Suprapubic skin (tissue), 4 donors: ENCODE measurements at places on chromosomes 3 and 15.
A peak's percentile ranks its signal among the peaks of the same experiment; 100 is the strongest.

DNA sequence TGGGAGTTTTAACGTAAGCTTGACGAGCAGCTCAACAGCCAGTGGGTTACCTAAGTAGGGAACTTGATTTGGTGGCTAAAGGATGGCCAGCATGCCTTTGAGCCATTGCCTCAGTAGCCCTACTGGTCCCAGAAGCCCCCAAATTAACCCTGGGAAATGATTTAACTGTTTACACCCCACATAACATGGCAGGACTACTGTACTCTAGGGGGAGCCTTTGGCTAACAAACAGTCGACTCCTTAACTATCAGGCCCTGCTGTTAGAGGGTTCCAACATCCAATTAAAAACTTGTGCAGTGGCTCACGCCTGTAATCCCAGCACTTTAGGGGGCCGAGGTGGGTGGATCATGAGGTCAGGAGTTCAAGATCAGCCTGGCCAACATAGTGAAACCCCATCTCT lies 9.4 kb upstream of the SMCO1 start:
- H3K4me3 ChIP-seq = no peak overlapping the region
- peaks cover 14% of the 10 kb centered on the region for H3K4me1 ChIP-seq
- H3K27me3 ChIP-seq = no peaks in the 10 kb centered on the region
- no peak overlapping the region for H3K27ac ChIP-seq
- no peak for DNase-seq
- no peaks in the 10 kb centered on the region for H3K36me3 ChIP-seq

GRCh38 chr3:13404626-13405452 lies 15.3 kb downstream of the NUP210 start:
- no peak overlapping the region for H3K27ac ChIP-seq
- no peak overlapping the region for H3K4me3 ChIP-seq
- H3K4me1 ChIP-seq = no peaks in the 10 kb centered on the region
- H3K27me3 ChIP-seq = no peaks in the 10 kb centered on the region

DNA sequence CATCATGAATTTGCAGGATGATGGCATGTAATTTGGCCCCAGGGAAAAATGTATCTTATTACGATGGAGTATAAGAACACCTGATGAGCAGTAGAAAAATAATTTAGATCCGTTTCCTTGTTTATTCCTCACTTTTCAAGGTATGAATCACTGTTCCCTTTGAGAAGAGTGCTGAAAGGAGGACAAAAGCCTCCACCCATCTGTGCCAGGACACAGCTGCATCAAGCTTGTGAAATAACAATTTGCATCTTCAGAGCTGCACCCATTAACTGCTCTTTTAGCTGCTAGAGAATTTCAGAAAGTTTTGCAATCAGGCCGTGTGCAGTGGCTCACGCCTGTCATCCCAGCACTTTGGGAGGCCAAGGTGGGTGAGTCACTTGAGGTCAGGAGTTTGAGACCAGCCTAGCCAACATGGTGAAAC lies 9.6 kb downstream of the CLDND1 start:
- no peak for DNase-seq
- peak overlapping the region; percentile 11 for H3K27ac ChIP-seq
- peaks cover 17% of the 10 kb centered on the region for H3K36me3 ChIP-seq
- H3K4me3 ChIP-seq = no peak overlapping the region

DNA sequence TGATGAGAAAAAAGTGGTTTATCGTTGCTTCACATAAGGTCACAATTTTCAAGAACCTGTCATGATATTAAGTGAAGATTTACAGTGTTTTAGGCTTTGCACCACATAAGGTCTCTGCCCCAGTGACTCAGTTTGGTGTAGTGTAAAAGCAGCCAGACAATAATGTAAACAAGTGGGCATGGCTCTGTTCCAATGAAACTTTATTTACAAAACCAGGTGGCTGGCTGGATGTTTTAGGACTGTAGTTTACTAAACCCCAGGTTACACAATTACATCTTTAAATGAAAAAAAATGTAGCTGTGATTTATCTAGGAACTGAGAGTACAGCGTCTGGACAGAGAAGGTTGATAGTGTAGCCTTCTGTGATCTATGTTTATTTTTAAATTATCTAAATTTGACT lies 9.7 kb upstream of the FBXL22 start:
- no peak overlapping the region for H3K27ac ChIP-seq
- H3K27me3 ChIP-seq = no peaks in the 10 kb centered on the region
- no peak overlapping the region for H3K4me3 ChIP-seq
- H3K36me3 ChIP-seq = peaks cover 84% of the 10 kb centered on the region

- peaks cover 30% of the 10 kb centered on the region for H3K36me3 ChIP-seq
- no peaks in the 10 kb centered on the region for H3K4me1 ChIP-seq
- H3K4me3 ChIP-seq = no peak overlapping the region
- no peak overlapping the region for H3K27ac ChIP-seq
- no peak for DNase-seq
These were observed 63.6 kb downstream of the ANO10 start for GRCh38 chr3:43558171-43558570.

DNA sequence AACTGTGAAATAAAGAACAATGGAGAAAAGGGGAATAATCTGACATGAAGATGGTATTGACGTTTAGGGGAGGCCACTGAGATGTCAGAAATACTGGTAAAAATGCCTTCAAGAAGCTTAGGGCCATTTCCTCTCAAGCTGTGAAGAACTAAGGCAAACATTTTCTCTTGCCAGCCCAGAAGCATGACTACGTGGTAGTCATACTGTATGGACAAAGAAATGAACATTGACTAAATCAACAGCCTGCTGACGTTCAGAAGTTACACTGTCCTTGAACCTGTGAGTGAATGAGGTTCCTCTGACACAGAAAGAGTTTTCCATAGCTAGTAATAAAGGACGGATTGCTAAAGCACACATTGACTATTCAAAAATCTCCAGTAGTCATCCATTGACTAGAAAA lies 121.0 kb downstream of the P3H2 start:
- no peaks in the 10 kb centered on the region for H3K36me3 ChIP-seq
- no peak for DNase-seq
- no peak overlapping the region for H3K27ac ChIP-seq
- H3K4me1 ChIP-seq = no peaks in the 10 kb centered on the region
- no peak overlapping the region for H3K4me3 ChIP-seq

- no peak overlapping the region for H3K4me3 ChIP-seq
- peaks cover 8% of the 10 kb centered on the region for H3K4me1 ChIP-seq
- no peaks in the 10 kb centered on the region for H3K36me3 ChIP-seq
- H3K27ac ChIP-seq = no peak overlapping the region
- no peak for DNase-seq
These were observed 223.5 kb downstream of the DTWD1 start for GRCh38 chr15:49844390-49844789.

- H3K4me1 ChIP-seq = no peaks in the 10 kb centered on the region
- H3K27ac ChIP-seq = no peak overlapping the region
- H3K27me3 ChIP-seq = no peaks in the 10 kb centered on the region
- no peaks in the 10 kb centered on the region for H3K36me3 ChIP-seq
- no peak overlapping the region for H3K4me3 ChIP-seq
These were observed 583.8 kb upstream of the ZNF717 start for GRCh38 chr3:76369170-76369569.

GRCh38 chr15:72272213-72272996 lies at the start of gene PARP6:
TSS of gene PARP6 (minus strand) at chr15:72272554. CDS start at chr15:72267477, 5,077 bp downstream.
- peaks cover 32% of the 10 kb centered on the region for H3K4me1 ChIP-seq
- H3K27ac ChIP-seq = peak within 1 kb of the TSS; percentile 91
- H3K4me3 ChIP-seq = peak within 1 kb of the TSS; percentile 93

- H3K4me1 ChIP-seq = no peaks in the 10 kb centered on the region
- H3K27ac ChIP-seq = no peak overlapping the region
- no peaks in the 10 kb centered on the region for H3K36me3 ChIP-seq
- no peaks in the 10 kb centered on the region for H3K27me3 ChIP-seq
- no peak for DNase-seq
- no peak overlapping the region for H3K4me3 ChIP-seq
These were observed 43.9 kb upstream of the CA12 start for GRCh38 chr15:63425426-63425985.

- H3K4me1 ChIP-seq = no peaks in the 10 kb centered on the region
- no peak overlapping the region for H3K4me3 ChIP-seq
- no peaks in the 10 kb centered on the region for H3K27me3 ChIP-seq
- no peak overlapping the region for H3K27ac ChIP-seq
These were observed 605.0 kb upstream of the CBLB start for GRCh38 chr3:106473576-106474475.

DNA sequence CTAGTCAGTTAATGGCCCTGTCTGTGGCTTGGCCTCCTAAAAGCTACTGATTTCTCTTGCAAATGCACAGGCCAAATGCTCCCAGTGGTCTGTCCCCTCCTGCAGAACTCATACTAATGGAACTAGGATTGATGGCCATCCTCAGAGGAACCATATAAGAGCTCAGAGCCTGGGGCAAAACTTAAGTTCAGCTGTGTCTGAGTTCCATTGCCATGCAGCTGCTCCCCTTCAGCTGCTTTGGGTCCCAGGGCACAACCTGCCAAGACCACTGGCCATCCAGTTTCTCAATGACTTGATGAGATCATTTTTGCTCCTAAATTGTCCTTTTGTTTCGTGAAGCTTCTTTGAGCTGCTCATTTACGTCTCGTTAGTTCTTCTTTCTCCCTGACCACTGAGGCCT lies 529.5 kb upstream of the TBL1XR1 start:
- no peaks in the 10 kb centered on the region for H3K27me3 ChIP-seq
- peaks cover 33% of the 10 kb centered on the region for H3K4me1 ChIP-seq
- H3K27ac ChIP-seq = no peak overlapping the region
- no peaks in the 10 kb centered on the region for H3K36me3 ChIP-seq

- DNase-seq = no peak
- no peaks in the 10 kb centered on the region for H3K27me3 ChIP-seq
- no peak overlapping the region for H3K27ac ChIP-seq
- H3K4me1 ChIP-seq = no peaks in the 10 kb centered on the region
These were observed 43.8 kb downstream of the SPATA16 start for GRCh38 chr3:173096994-173097785.

GRCh38 chr15:63559753-63560152 lies 37.4 kb upstream of the FBXL22 start:
- H3K4me1 ChIP-seq = no peaks in the 10 kb centered on the region
- H3K27me3 ChIP-seq = no peaks in the 10 kb centered on the region
- H3K36me3 ChIP-seq = peaks cover 55% of the 10 kb centered on the region
- H3K27ac ChIP-seq = no peak overlapping the region

- H3K27ac ChIP-seq = no peak overlapping the region
- peaks cover 27% of the 10 kb centered on the region for H3K4me1 ChIP-seq
- no peaks in the 10 kb centered on the region for H3K27me3 ChIP-seq
- DNase-seq = peak; percentile 43
- no peak overlapping the region for H3K4me3 ChIP-seq
- H3K36me3 ChIP-seq = no peaks in the 10 kb centered on the region
These were observed 40.8 kb downstream of the RPLP1 start for GRCh38 chr15:69493406-69493805.

DNA sequence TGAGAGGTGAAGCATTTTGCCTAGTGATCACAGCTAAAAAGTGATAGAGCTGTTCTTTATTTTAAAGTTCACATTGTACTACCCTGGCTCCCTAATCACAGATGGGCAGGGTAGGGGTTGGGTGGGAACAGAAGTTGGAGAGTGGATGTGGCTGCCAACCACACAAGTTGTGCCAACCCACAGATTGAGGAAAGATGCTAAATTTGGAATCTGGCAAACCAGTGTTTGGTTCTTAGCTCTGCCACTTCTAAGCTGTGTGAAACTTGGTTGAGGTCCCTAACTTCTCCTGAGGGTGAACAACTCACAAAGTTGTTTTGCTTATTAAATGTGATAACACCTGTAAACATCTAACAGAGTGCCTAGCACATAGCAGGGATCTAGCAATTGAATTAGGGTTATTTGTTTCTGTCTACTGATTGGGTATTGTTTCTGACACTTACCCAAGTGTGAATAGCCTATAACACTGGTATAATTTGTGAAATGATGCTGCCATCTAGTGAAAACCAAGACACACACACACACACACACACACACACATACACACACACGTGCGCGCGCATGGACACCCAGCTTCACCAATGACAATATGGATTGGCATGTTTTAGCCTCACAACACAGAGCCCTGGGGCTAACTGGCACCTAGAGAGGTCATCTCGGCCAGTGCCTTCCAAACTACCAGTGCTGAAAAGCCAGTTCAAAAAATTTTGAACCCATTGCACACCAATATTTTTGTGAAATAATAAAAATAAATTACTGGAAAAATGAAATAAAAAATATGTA lies 25.3 kb downstream of the ADGRG7 start:
- no peak for DNase-seq
- no peaks in the 10 kb centered on the region for H3K27me3 ChIP-seq
- H3K36me3 ChIP-seq = no peaks in the 10 kb centered on the region
- H3K27ac ChIP-seq = no peak overlapping the region

DNA sequence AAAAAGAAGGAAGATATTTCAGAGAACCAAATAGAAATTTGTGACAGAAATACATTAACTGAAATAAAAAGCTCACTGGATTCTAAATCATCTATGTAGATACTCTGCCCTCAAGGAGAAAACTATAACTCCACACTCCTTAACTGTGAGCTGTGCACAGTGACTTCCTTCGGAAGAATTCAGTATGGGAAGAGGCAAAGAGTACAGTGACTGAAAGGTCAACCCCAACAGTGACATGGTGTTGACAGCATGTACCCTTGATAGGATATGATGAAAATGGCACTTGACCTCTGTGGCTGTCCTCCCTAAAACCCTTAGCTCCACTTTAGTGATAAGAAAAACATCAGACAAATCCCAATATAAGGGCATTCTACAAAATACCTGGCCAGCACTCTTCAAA lies 165.5 kb downstream of the ATP10A start:
- no peak overlapping the region for H3K4me3 ChIP-seq
- no peaks in the 10 kb centered on the region for H3K4me1 ChIP-seq
- H3K27ac ChIP-seq = no peak overlapping the region
- DNase-seq = no peak
- H3K27me3 ChIP-seq = no peaks in the 10 kb centered on the region
- peaks cover 15% of the 10 kb centered on the region for H3K36me3 ChIP-seq

DNA sequence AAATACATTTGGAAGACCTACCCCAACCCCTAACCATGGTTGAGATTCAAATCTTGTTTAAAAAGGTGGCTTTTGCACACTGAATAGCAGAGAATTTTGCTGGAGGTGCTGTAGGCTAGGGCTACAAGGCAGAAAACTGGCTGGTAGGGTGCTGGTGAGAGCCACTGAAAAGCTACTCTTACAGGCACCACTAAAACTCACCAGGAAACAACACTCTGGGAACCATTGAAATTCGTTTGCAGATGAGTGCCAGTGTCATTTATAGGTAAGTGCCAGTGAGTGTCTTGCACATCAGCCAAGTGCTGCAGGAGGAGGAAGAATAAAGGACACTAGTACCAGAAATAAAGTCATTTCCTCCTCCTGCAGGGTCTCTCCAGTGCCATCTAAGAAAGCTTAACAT lies 610.2 kb downstream of the ZNF385D start:
- no peak overlapping the region for H3K4me3 ChIP-seq
- no peak overlapping the region for H3K27ac ChIP-seq
- no peaks in the 10 kb centered on the region for H3K4me1 ChIP-seq
- H3K27me3 ChIP-seq = no peaks in the 10 kb centered on the region
- no peak for DNase-seq

DNA sequence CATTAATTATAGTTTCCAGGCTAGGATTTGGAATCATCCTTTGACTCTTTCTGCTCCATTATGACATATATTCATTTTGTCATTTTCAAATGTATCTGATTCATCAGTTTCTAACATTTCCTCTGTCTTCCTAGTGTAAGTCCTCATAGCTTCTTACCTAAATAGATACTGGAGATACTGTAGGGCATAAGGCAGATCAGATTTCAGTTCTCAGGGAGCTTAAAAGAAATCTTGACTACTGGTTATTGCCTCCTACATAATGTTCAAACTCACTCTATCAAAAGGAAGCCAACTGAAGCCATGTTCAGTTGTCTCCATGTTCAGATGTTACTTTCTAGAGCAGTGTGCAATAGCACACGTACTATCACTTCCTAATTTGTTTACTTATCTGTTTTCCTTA lies 29.6 kb upstream of the CTDSPL2 start:
- DNase-seq = no peak
- no peaks in the 10 kb centered on the region for H3K27me3 ChIP-seq
- no peaks in the 10 kb centered on the region for H3K4me1 ChIP-seq
- H3K27ac ChIP-seq = no peak overlapping the region
- no peak overlapping the region for H3K4me3 ChIP-seq
- H3K36me3 ChIP-seq = no peaks in the 10 kb centered on the region
